Karpas-422 (cell line): ENCODE measurements at places on chromosomes 7 and 10.

GRCh38 chr10:80596391-80597257, 58.9 kb downstream of the SH2D4B start:
- peak; percentile 83 for DNase-seq

DNA sequence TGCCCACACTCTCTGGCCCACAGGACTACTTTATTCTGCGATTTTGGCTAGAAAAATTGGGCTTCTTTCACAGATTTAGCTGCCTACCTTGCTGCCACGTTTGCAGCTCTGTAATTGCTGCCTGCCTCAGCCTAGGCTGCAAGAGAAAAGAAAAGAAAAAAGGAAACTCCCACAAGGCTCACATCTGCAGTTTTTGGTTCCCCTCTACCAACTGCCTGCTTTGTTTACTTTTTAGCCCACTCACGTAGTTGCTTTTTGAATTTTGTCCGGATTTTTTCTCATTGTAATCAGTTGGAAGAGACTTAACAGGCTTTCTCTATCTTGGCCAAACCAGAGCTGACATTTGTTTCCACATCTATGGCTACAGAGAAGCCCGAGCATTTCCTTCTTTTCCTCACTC, 24.3 kb downstream of the SUN3 start:
- DNase-seq, result peak; percentile 49

DNA sequence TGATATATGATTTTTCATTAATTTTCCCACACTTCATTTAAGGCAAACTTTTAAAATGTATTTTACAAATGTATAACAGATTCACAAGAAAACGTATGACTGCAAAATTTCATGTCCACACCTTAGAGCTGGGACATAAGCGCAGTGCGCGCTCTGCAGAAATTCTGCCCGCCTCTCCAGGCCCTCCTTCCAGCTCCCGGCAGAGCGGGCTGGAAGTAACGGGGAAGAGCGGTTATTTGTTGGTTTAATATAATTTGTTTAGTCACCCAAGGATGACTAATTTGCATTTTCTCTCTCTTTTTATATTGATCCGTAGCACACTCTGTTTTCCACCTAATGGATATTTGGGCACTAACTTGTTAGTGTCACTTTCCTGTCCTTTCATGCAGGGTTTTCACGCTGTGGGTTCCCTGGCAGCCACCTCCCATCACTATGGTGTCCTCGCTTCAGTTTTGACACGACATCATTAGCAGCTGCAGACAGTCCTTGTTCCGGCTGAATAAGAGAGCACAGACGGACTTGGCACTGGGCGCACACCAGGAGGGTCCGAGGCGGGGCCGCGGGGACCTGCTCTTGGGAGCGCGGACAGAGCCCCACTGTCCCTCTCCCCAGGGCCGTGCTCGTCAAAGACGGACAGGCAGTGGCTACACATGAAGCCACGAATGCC, 129.2 kb upstream of the SEC61G start:
- DNase-seq, result no peak

DNA sequence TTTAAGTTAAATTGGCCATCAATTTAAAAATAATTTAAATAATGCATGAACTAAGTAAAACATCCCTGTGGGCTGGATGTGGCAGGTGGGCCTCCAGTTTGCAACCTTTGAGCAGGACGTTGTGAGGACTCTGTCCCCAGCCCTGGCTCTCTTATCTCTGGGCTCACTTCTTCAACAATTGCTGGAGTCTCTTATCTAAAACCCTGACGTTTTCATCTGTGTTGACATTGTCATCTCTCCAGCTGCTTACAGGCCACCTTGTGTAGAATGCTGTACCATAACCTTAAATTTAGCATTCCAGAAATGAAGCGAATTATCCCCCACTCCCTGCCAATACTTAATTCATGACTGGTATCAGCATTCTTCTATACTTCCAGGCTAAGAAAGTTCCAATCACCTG, 3.2 kb upstream of the KIF5B start:
- DNase-seq, result no peak

GRCh38 chr10:32893916-32894664, 63.9 kb downstream of the ITGB1 start:
- no peak for DNase-seq

- DNase-seq, result no peak
These were observed 5.2 kb downstream of the ADAP1 start for GRCh38 chr7:949021-949934.

DNA sequence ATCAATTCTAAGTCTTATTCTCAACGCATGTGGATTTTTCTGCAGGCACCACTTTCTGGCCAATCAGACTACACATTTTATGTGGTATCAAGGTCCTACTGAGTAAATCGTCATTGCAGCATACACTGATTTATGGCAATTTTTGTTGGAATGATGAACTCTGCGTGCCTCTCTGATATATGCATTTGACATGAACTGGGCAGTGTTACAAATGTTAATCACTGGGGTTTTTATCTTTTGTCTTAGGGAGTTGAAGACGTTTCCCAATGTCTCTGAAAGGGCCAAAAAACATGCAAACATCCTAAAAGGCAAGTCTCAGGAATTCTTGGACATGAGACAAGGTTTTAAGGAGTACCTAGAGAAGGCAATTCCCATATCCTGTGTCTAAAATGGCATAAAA, 809.5 kb upstream of the CELF2 start:
- DNase-seq, result no peak

DNA sequence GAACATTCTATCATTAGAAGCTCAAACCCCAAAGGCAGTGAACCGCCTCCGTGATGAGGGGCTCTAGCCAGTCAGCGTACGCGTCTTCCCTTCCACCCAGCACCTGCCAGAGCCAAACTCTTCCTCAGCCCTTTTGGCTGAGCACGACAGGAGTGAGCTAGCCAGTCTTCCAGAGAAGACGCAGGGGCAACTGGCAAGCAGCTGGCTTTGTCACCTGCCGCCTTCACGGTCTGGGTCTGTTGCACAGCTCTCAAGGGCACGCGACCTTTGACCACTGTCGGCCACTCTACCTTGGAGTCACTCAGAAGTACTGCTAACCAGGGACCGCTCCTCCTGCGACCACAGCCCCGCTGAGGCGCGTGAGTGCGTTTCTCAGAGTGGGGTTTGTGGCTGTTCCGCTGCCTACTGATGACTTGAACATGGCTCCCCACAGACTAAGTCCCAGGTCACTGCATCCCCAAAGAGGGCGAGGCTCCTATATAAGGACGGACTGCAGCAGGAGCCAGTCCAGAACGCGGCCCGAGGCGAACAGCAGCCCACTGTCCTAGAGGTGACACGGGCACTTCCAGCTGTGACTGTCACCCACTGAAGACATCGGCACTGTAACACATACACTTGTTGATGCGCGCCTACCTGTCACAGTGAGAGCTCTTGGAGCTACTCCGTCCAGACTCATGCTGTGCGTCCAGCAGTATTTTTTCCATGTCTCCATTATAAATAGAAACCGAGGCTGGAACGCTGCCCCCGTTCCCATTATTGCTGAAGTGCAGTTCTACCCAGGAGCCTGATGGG, 8.4 kb downstream of the BNIP3 start:
- DNase-seq, result no peak

- DNase-seq, result no peak
These were observed 121.3 kb downstream of the SEMA3A start for GRCh38 chr7:84073186-84073875.

DNA sequence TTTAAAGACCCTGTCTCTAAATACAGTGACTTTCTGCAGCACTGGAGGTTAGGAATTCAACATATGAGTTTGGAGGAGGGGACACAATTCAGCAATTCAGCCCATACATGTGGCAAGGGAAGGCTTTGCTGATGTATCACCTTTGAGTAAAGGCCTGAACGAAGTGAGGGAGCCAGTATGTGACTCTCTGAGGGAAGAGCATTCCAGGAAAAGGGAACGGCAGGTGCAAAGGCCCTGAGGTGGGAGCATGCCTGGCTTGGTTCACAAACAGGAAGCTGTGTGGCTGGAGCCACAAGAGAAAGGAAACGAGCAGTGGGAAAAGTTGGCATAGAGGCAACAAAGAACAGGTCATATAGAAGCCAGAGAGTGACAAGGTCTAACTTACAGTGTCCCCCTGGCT, 72.9 kb downstream of the MTPN start:
- no peak for DNase-seq

- no peak for DNase-seq
These were observed 91.3 kb downstream of the CYTH3 start for GRCh38 chr7:6181136-6181535.

GRCh38 chr7:29637374-29637773, 73.7 kb downstream of the PRR15 start:
- no peak for DNase-seq

GRCh38 chr10:79320820-79321493, 26.3 kb upstream of the PPIF start:
- DNase-seq, result no peak

- no peak for DNase-seq
These were observed 243.7 kb upstream of the PRKCQ start for GRCh38 chr10:6823770-6824169.

- peak; percentile 81 for DNase-seq
These were observed 1.2 kb upstream of the SGMS1 start for GRCh38 chr10:50624866-50625501.

DNA sequence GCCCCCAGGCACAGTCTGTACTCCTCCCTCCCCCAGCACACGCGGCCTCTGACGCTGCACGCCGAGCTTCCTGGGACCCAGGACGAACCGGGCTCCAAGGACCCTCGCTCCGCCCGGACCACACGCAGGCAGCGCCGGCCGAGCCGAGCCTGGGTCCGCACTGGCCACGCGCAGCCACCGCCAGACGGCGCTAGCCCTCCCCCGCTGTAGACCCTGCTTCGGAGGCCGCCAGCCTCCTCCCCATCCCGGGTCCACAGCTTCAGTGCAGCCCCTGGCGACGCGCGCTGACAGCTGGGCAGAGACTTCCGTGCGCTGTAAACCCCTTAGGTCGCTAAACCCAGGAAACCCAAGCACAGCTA, 936 bp upstream of the TCERG1L start:
- DNase-seq, result no peak

GRCh38 chr7:13894954-13895353, 94.5 kb downstream of the ETV1 start:
- no peak for DNase-seq

- peak; percentile 11 for DNase-seq
These were observed 33.4 kb upstream of the C1GALT1 start for GRCh38 chr7:7148798-7149481.

- no peak for DNase-seq
These were observed 142.2 kb upstream of the HDAC9 start for GRCh38 chr7:18353339-18353738.

- no peak for DNase-seq
These were observed 3.3 kb downstream of the ZC3HC1 start for GRCh38 chr7:130047831-130048230.

- DNase-seq, result no peak
These were observed 13.9 kb downstream of the OSBPL3 start for GRCh38 chr7:24965831-24966708.

DNA sequence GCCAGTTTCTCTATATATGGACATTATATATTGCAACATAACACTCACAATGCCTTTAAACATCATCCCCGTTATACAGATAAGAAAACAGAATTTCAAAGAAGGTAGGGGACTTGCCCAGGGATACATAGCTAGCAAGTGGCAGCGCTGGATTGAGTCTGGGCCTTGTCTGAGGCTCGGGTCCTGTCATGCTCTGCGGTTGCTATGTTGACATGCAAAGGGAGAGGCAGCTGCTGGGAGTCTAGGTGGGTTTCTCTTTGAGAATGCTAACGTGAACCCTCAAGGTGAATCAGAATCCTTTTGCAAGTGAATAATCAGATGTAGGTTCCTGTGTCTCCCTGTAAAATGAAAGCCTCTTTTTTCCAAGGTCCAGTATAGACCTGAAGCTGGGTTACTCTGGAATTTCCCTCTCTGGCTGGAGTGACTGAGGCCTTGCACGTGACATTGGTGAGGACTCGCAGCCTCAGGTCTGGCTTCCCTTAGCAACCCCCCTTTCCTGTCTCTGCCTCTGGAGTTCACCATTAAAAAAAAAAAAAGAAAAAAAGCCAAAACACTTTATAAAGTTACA, 38.9 kb downstream of the TCF7L2 start:
- no peak for DNase-seq

DNA sequence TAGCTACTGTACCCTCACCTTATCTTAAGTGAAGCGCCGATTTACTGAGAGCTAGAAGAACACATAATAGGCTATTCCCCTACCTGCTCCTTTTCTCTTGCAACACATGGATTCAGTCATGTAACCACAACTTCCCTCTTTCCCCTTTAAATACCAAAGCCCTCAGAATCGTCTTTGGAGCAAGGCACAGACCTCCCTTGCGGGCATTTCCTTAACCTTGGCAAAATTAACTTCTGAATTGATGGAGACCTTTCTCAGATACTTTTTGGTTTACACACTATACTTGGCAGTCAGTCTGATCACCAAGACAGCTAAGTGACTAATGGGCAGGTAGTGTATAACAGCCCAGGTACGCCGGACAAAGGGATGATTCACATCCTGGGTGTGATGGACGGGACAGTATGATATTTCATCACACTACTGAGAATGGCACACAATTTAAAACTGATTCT, 72.7 kb upstream of the SEC61G start:
- no peak for DNase-seq

GRCh38 chr10:89258881-89259280, 7.3 kb upstream of the LIPA start:
- DNase-seq, result no peak

- no peak for DNase-seq
These were observed 25.8 kb downstream of the TMEM254 start for GRCh38 chr10:80104066-80104926.

GRCh38 chr7:156777364-156778069, 115.5 kb downstream of the LMBR1 start:
- DNase-seq, result no peak

- DNase-seq, result no peak
These were observed 571.6 kb downstream of the SH2D4B start for GRCh38 chr10:81109200-81109752.

DNA sequence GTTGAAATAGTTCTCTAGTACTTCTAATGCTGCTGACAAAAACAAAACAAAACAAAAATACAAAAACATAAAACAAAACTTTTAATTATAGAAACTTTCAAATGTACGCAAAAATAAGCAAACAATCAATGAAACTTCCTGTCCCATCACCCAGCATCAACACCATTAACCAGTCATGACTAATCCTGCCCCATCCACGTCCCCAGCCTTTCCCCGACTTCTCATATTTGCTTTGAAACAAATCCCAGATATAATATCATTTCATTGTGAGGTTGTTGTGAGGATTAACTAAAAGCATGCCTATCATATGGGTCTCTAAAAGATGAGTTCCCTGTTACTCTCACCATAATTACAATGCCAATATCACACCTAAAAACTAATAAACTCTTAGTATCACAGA, 55.7 kb downstream of the CSTF2T start:
- no peak for DNase-seq
